ENCODE measurements at places on chromosomes 5 and 9. TPM values are rescaled to one million over a fixed set of nuclear protein-coding genes. Genes with fewer than 3 reads are reported as not detected.

Gene ACTBL2
- not detected for total RNA-seq

- DNase-seq, result no peak
Measured at GRCh38 chr9:97387936-97388684, 23.8 kb upstream of the TDRD7 start.

DNA sequence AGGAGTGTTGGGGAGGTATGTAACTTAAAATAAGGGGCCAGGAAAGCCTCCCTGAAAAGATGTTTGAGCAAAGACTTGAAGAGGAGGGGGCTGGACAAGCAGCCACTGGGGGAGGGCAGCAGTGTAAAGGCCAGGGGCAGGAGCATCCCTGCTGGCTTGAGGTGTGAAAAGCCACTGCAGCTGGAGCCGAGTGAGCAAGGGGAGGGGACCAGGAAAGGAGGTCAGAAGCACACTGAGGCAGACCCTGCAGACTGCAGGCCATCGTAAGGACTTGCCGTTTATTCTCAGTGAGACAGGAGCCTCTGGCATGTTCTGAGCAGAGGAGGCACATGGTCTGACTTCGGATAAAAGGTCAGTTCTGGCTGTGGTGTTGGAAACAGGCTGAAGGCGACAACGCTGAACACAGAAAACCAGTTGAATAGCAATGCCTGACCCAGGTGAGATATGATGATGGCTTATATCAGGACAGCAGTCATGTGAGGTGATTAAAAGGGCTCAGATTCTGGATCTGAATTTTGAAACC, 10.2 kb upstream of the ERGIC1 start:
- no peak for DNase-seq

Gene LHFPL2
- 6.0 TPM for total RNA-seq

DNA sequence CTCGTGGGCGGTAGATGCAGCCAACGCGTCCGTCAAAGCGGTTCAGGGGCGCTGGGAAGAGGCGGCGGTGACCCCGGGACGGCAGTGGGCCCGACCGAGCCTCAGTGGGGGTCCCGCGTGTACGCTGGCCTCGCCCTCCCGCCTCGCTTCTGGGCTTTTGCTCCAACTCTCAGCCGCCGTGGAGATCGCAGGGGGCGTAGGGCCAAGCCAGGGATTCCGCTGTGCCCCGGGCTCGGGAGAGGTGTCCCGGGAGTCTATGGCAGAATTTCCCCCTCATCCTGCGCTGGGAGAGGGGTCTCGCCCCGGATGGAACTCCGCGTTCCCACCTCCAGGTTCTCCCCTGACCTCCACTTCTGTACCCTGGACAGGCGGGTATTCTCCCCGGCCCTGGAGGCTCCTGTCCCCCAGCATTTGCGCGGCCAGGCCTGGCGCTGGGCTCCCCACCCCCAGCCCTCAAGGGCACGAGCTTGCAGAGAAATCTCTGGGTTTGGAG, 131.9 kb downstream of the MRPL36 start:
- no peak for DNase-seq

Data from Right ventricle myocardium inferior (tissue), 1 donor.